ENCODE measurements at places on chromosomes 6 and 20. TPM values are rescaled to one million over a fixed set of nuclear protein-coding genes. Genes with fewer than 3 reads are reported as not detected.

Gene CLPSL2
- total RNA-seq: not detected

Gene CASS4
- 0.73 TPM for total RNA-seq

Gene KCNS1
- total RNA-seq: not detected

Gene RBPJL
- total RNA-seq: not detected

Gene XKR7
- total RNA-seq: not detected

Gene HRH3
- total RNA-seq: not detected

Gene CD2AP
- total RNA-seq: 9.5 TPM

Gene SPATA25
- total RNA-seq: 1.3 TPM

Gene OR2J3
- not detected for total RNA-seq

Gene SPTLC3
- total RNA-seq: 0.84 TPM

Gene DEFB124
- total RNA-seq: not detected

DNA sequence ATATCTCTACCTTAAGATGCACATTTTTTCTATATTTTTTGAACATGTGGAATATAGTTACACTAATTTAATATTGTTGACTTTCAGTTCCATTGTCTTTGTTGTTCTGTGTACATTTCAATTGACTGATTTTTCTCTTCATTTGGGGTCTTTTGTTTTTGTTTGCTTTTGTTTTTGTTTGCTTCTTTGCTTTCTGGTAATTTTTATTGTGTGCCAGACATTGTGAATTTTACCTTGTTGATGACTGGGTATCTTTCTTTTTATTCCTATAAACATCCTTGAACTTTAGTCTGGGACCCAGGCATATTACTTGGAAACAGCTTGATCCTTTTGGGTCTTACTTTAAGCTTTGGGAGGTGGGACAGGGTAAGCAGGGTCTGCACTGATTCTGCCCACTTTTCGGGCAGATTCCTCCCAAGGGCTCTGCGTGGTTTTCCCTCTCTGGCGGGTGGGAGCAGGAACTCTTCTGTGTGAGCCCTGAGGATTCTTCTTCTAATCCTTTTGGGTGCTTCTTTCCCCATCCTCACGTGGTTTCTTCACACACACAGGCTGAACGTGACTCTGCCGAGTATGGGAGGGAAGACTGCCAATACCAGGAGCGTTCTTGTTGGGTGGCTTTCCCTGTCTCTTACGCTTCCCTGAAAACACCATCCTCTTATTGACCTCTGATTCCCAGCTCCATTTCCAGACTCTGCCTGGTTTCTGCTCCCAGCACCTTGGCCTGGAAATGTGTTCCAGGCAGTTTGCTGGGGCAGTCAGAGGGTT, 200.5 kb downstream of the ARID1B start:
- peak overlapping the region; percentile 8 for H3K4me3 ChIP-seq
- no peaks in the 10 kb centered on the region for H3K27me3 ChIP-seq
- peaks cover 80% of the 10 kb centered on the region for H3K4me1 ChIP-seq
- no peaks in the 10 kb centered on the region for H3K36me3 ChIP-seq
- peak; percentile 64 for DNase-seq

DNA sequence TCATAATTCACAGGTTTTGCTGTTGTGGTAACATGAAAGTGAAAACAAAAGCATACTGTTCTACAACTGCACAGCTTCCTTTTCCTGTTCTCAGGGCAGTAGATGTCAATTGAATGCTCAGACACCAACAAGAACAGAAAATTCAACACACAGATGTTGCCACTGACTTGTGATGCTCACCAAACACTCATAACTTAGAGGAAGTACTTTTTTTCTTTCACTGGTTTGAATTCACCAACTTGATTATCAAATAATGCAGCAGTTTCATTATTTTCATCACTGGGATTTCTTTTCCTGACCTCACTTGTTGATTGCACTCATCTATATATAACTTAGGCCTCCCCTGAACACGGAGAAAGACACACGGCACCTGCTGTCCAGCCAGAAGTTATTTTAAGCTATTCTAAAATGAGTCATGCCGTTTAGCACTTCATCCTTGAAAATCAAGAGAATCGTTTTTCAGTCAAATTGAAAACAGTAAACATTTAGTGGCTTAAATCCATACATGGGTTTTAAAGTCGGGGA, 949 bp downstream of the TXLNB start:
- peaks cover 25% of the 10 kb centered on the region for H3K4me1 ChIP-seq
- H3K4me3 ChIP-seq: peak overlapping the region; percentile 68
- DNase-seq: peak; percentile 60
- no peaks in the 10 kb centered on the region for H3K27me3 ChIP-seq
- peak overlapping the region; percentile 98 for H3K27ac ChIP-seq

DNA sequence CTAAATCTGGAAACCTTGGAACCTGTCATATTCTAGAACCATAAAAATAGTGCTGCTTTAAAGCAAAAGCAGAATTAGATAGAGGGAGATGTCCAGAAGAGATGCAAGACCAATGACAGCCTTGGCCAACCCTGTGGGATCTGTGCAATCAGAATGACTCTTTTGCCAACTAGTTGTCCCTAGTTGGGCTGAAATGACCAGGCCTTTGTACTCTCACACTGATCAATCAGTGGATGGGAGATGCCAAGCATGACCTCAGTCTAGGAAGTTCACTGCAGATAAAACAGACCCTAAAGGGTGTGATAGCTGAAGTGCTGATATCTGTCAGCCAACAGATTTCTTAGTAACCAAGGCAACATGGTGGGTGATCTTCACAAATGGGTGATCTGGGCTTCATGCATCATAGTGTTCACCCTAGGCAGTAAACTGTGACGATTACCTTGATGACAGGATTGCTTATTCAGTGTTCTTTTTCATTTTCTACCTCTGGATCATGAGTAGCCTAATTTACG, 52.1 kb downstream of the BCKDHB start:
- H3K27me3 ChIP-seq: no peaks in the 10 kb centered on the region
- no peaks in the 10 kb centered on the region for H3K4me1 ChIP-seq
- H3K4me3 ChIP-seq: no peak overlapping the region
- DNase-seq: no peak

- no peaks in the 10 kb centered on the region for H3K27me3 ChIP-seq
- no peaks in the 10 kb centered on the region for H3K4me1 ChIP-seq
- H3K4me3 ChIP-seq: no peak overlapping the region
- no peak for DNase-seq
- no peak overlapping the region for H3K27ac ChIP-seq
- H3K36me3 ChIP-seq: no peaks in the 10 kb centered on the region
Measured at GRCh38 chr20:14410869-14411555, 73.6 kb upstream of the FLRT3 start.

GRCh38 chr6:12709556-12710232, 6.9 kb upstream of the PHACTR1 start:
- H3K36me3 ChIP-seq: no peaks in the 10 kb centered on the region
- no peak overlapping the region for H3K4me3 ChIP-seq
- no peak overlapping the region for H3K27ac ChIP-seq
- no peaks in the 10 kb centered on the region for H3K4me1 ChIP-seq

GRCh38 chr6:57193177-57193576, 21.1 kb downstream of the BAG2 start:
- H3K36me3 ChIP-seq: peaks cover 9% of the 10 kb centered on the region
- no peak overlapping the region for H3K4me3 ChIP-seq
- no peak for DNase-seq
- no peak overlapping the region for H3K27ac ChIP-seq
- no peaks in the 10 kb centered on the region for H3K27me3 ChIP-seq

DNA sequence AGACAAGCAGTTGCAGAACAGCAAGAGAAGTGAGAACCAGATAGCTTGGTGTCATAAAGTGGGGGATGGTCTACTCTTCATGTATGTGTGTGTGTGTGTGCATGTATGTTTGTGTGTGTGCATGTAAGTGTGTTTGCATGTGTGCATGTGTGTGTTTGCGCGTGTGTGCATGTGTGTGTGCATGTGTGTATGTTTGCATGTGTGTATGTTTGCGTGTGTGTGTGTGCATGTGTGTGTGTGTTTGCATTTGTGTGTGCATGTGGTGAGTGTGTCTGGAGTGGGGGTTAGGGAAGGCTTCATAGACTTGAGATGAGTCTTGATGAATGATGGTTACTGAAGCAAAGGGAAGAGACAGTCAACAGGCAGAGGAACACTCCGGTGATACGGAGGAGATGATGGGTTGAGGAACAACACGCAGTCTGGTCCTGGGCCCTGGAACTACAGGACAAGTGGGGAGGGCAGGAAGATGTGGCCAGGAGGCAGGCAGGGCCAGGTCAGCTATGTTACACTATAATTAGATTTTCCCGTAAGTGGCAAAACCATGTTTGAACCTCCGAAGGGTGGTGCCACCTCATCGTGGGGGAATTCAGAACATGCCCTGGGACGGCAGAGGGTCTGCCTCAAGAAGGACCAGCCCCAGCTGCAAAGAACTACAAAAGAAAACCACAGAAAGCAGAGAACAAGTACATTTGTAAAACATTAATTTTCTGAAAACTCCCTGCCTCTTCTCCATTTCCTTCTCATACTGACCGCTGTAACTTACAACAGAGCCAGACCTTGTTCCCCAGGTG, 38.7 kb upstream of the PDE10A start:
- DNase-seq: no peak
- no peak overlapping the region for H3K4me3 ChIP-seq

DNA sequence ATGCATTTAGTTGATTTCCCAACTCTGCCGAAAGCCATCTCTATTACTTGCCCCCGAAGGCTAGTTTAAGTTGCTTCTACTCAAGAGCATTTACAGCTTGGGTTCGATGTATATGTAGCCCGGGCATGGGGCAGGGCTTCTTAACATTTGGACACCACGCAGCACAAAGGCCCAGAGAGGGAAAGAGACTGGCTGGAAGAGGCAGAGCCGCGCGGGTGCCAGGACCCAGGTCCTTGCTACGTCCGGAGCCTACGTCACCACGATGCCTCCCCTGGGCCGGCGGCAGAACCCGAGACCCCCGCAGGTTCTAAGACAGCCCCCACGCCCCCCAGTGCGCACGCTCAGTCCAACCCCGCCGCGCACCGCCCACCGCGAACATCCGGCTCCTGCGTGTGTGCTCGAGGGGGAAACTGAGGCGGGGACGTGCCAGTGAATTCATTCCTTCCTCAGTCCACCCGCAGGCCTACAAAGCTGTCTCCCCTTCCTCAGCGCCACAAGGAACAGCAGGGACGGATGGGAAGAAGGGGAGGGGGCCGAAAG, 367 bp upstream of the PCIF1 start:
- DNase-seq: peak; percentile 87
- H3K36me3 ChIP-seq: peaks cover 6% of the 10 kb centered on the region
- peak overlapping the region; percentile 100 for H3K27ac ChIP-seq

GRCh38 chr20:57665589-57665971, 44.2 kb downstream of the PMEPA1 start:
- H3K27ac ChIP-seq: no peak overlapping the region
- no peaks in the 10 kb centered on the region for H3K36me3 ChIP-seq
- peaks cover 9% of the 10 kb centered on the region for H3K4me1 ChIP-seq
- no peaks in the 10 kb centered on the region for H3K27me3 ChIP-seq
- H3K4me3 ChIP-seq: no peak overlapping the region
- no peak for DNase-seq

DNA sequence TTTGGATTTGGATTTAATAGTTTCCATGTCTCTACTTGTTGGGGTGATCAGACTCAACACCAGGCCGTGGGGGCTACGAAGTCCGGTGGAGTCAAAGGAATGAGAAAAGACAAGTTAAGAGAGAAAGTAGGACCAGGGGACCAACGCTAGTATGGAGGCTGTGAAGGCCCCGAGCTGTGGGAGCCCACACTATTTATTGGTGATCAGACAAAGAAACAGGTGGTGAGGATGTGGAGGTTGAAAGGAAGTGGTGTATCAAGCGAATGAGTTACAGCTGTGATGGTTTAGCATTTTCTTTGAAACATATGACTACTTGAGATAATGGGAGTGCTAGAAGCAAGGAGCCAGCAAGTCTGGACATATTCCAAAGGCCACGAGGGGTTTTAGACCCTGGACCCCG, 62.4 kb downstream of the AKAP7 start:
- no peaks in the 10 kb centered on the region for H3K4me1 ChIP-seq
- no peak for DNase-seq
- H3K27me3 ChIP-seq: no peaks in the 10 kb centered on the region
- no peak overlapping the region for H3K4me3 ChIP-seq
- H3K27ac ChIP-seq: no peak overlapping the region

DNA sequence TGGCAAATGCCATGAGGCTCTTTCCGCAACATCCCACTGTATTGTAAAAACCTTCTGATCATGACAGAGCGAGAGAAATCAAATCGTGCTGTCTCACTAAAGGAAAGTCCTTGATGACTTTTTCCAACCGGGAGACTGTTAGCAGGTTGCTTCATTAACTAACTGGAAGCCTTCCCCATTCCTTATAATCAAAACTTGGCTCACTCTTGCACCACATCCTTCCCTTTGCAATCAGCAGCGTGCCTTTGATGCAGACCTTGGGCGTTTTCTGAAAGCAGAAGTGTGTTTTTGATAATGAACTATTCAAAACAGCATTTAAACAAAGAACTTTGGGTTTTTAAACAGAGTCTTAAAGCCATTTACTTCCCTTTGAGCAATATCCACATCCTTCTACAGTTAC, 96.2 kb upstream of the CNR1 start:
- no peak for DNase-seq
- no peak overlapping the region for H3K27ac ChIP-seq
- no peak overlapping the region for H3K4me3 ChIP-seq

- no peaks in the 10 kb centered on the region for H3K36me3 ChIP-seq
- no peaks in the 10 kb centered on the region for H3K27me3 ChIP-seq
- H3K4me3 ChIP-seq: no peak overlapping the region
- no peak overlapping the region for H3K27ac ChIP-seq
- H3K4me1 ChIP-seq: no peaks in the 10 kb centered on the region
- DNase-seq: no peak
Measured at GRCh38 chr20:14495066-14495465, 157.7 kb upstream of the FLRT3 start.

DNA sequence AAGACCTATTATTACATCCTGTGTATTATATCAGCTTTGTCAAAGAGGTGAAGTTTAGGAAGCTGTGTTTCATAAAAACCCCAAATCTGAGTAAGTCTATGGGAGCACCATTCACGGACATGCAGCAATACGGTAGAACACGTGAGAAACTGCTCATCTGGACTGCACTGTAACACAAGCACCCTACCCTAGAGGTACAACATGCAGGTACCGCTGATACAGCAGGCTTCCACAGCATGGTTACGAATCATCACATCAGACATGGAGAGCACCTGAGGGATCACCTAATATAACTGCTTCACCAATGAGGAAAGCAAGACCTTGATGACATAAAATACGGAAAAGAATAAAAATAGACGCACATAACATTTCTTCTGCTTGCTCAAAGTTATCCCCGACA, 96.7 kb downstream of the GMDS start:
- H3K4me1 ChIP-seq: no peaks in the 10 kb centered on the region
- DNase-seq: no peak
- no peak overlapping the region for H3K27ac ChIP-seq
- H3K4me3 ChIP-seq: no peak overlapping the region
